ENCODE measurements at places on chromosomes 4 and X.

DNA sequence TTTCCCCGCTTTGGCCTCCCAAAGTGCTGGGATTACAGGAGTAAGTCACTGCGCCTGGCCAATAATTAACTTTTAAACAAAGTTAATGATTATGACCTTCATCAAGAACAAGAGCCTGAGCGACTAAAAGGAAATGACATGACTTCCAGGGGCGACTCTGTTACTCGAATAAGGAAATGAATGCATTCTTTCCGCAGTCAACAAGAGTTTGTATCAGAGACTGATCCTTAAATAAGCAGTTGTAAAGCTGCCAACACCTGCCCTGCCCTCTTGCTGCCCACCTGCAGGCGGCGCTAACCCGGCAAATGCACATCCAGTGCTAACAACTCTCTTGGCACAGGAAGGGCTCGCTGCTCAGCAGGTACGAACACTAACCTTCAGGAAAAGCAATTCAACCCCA lies 27.3 kb downstream of the WDR1 start:
- no peak for DNase-seq

- no peak for DNase-seq
Measured at GRCh38 chr4:4420421-4420820, 33.5 kb downstream of the NSG1 start.

DNA sequence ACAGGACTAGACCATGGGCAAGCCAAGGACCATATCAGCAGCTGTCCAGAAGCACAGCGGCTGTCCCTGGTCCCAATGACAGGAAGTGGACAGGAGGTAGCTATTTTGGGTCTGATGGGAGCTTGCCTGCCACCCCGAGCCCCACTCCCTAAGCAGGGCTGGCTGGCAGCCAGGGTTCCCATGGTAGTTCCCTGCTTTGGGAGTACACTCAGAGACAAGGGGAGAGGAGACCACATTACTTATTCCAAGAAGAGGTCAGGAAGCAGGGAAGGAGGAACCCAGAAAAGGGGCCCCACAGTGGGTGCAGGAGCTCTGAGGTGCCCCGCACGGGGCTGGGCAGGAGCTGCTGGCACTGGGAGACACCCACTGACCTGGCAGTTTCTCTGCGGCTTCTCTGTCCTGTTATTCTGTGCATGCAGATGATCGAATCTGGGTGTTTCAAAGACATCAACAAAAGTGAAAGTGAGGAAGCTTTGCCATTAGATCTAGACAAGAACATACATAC lies 36.3 kb downstream of the HTT-AS start:
- no peak for DNase-seq

GRCh38 chr4:11053601-11054220 lies 369.1 kb upstream of the CLNK start:
- DNase-seq: no peak

GRCh38 chr4:7894098-7894676 lies 45.5 kb downstream of the AFAP1 start:
- no peak for DNase-seq

All from NCI-H2081 treated with DMSO at 0.1 percent for 48 hours (cell line).